Effector CD4-positive, alpha-beta T cell (primary cell): ENCODE measurements at places on chromosomes 3 and 15.

DNA sequence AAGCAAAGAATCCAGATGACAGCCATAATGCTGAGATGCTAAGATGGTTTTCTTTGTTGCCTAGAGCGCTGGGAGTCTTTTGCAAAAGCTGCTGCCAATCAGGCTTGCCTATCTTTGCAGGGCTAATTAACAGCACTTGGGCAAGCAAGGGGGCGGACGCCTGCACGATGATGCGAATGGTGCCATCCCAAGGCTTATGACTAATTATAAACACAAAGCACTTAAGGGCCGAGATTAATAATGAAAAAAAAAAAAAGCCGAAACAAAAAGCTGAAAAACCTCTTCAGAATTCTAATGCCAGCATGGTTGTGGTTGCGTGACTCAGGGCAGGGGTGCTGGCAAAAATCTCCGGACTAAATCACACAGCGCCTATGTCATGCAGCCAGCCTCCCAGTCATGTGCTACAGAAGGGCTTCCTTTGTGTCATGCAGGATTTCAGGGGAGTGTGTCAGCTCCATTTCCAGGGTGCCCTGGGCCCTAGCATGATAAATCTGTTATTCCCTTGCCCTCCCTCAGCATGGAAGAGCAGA, 185.0 kb upstream of the ANKRD28 start:
- no peak for DNase-seq

- DNase-seq, result no peak
Observed at GRCh38 chr3:117443014-117443413, 733.4 kb downstream of the TUSC7 start.

- no peak for DNase-seq
Observed at GRCh38 chr3:79264892-79265291, 502.9 kb downstream of the ROBO1 start.

GRCh38 chr15:81295486-81296121, 28.3 kb downstream of the STARD5 start:
- no peak for DNase-seq

DNA sequence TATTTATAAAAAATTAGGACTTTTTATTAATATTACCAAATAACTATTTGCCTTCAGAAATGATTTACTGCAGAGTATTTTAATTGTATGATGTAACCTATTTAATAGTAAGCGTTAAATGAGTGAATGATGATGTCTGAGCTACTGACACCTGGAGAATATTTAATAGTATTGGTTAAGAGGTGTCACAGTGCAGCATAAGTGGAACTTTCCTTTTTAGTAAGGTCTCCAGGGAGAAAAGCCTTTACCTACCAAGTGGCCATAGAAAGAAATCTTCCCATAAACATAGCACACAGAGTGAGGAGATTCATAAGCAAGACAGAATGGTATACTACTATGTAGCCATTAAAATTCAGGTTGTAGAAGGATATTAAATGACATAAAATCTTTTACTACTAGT, 441.7 kb downstream of the TBL1XR1 start:
- DNase-seq, result no peak

DNA sequence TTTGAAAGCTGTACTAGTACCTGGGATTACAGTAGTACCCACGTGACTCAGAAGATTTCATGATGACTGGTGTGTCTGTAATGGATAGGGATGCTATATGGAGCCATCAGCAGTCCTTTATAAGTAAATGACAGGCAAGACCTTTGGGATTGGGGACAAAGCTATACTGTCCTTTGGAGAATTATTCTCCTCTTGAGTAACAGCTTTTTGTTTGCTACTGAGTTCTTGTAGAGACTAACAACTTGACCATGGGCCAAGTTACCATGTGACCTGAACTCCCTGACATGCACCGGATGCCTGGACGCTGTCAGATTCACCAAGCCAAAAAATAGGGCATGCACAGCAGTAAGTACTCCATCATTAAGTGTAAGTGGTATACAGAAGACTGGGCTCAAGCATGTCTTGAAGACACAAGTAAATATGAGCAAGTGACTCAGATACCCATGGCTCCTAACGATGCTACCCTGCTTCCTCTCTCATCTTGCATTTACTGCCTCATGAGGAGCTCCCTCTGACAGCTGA, 12.9 kb downstream of the SEC11A start:
- DNase-seq, result no peak

DNA sequence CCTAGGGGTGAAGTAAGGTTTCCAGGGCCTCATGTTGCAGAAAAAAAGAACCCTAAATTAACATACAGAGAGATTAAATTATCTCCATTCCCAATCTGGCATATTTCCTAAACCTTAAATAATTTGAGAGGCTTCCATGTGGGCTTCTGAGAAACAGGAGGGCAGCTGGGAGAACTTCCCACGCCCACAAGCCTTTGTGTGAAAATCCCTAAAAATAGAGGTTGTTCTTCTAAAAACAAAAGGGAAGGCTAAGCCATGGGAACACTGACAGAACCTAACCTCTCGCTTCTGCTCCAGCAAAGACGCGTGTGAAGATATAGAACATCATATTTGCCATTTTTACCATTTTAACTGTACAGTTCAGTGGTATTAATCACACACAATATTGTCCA, 812 bp upstream of the SLC12A8 start:
- no peak for DNase-seq

DNA sequence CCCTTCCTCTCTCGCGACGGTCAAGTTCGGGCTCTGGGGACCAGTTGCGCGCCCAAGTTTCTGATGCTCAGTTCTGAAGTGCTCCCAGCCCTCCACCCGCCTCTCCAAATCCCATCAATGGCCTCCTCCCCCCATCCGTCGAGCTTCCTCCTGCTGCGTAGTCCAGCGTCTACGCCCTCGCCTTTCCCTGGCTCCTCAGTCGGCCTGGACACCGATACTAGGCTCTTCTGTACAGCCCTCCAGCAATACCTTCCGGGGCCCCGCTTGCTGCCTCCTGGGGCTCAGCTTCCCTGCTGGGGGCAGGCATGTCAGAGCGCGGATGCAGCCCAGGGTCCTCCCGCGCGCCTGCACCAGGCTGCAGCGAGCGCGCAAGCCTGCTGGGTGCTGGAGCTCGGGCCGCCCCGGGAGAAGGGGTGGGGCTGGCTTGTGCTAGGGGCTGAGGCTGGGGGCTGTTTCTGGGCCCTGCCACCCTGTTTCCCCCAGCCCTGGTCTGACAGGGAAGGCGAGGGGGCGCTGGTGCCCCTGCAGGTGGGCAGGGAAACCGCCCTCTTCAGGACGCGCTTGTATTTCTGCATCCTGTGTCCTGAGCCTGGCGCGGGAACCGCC, 353.3 kb upstream of the SUCLG2 start:
- DNase-seq, result no peak

DNA sequence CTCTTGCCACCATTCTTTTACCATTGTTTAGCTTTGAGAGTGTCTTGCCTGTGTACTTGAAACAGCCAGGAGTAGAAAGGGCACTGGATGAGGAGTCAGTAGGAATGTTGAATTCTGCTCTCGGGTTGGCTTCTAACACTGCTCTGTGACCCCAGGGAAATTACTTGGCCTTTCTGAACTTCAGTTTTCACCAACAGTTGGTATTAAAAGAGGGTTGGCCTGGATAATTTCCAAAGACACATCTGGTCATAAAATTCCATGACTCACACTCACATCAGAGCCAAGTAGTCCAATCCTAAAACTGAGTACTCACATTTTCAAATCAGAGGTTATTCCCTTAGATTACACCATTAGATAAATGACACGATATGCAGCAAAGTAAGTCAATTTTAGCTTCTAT, 141.6 kb downstream of the ECT2 start:
- no peak for DNase-seq

GRCh38 chr3:151171145-151171757, 31.8 kb downstream of the GPR171 start:
- DNase-seq, result peak; percentile 7

GRCh38 chr15:58043192-58043903, 22.2 kb downstream of the ALDH1A2 start:
- no peak for DNase-seq

DNA sequence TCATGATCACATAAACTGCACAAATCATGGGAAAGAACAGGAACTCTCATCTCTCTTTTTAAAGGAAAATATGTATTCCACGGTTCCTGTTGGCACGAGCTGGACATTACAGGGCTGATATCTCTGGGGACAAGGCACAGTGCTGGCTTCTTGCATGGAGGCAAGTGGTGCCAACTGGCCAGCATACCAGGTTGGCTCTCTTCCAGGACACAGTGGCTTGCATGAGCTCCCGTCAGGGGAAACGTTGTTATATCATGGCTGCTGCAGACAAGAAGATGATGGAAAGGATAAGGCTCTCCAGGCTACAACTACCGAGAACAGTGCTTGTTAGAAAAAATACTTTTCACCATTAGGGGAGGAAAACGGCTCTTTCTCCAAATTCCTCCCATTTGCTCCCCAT, 283.9 kb downstream of the RORA start:
- DNase-seq, result no peak

DNA sequence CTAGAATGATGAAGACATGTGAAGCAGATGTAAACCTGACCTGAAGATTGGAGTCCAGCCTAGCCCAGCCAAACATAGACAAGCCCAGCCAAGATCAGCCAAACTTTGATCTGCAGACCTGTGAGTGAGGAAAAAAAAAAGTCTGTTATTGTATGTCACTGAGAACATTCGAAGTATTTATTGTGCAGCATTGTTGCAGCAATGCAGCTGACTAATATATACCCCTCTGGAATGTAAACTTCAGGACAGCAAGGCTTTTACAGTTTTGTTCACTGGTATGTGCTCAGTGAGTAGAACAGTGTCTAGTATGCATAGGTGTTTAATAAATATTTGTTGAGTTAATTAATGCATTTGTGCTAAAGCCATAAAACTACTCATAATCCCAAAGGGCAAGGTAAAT, 23.4 kb downstream of the TMEM202 start:
- no peak for DNase-seq

- DNase-seq, result no peak
Observed at GRCh38 chr3:141380279-141380678, 12.0 kb downstream of the ZBTB38 start.

GRCh38 chr15:99167201-99167600, 62.3 kb downstream of the SYNM start:
- DNase-seq, result no peak

DNA sequence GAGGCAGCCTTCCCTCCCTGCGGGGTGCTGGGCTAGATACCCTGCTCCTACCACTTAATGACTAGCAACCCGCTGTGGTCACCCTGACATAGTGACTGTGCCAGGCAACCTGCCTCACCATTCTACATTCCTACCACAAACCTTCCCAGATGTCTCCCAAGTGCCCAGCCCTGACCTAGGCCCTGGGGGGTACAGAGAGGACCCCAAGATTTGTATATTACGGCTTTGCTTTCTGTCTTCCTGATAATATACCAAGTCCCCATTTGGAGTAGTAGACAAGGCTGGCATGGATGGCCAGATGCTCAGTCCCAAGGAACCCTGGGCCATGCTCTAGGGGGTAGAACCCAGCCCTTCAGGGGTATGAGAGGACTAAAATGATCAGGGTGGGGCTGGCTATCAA, 31.0 kb downstream of the ESYT3 start:
- DNase-seq, result no peak

- no peak for DNase-seq
Observed at GRCh38 chr15:23773093-23773492, 86.0 kb upstream of the NDN start.

- no peak for DNase-seq
Observed at GRCh38 chr3:73552700-73553099, 72.0 kb downstream of the PDZRN3 start.

- DNase-seq, result no peak
Observed at GRCh38 chr3:68866157-68866556, 66.2 kb downstream of the TAFA4 start.

GRCh38 chr15:57595011-57595866, 3.5 kb downstream of the MYZAP start:
- no peak for DNase-seq

- no peak for DNase-seq
Observed at GRCh38 chr15:36106640-36107335, 472.6 kb upstream of the CDIN1 start.

GRCh38 chr3:143220741-143221140, 101.2 kb downstream of the CHST2 start:
- no peak for DNase-seq

- no peak for DNase-seq
Observed at GRCh38 chr3:44060164-44060563, 181.5 kb upstream of the TOPAZ1 start.

GRCh38 chr3:14280326-14280725, 101.7 kb downstream of the LSM3 start:
- DNase-seq, result no peak

- no peak for DNase-seq
Observed at GRCh38 chr3:172270557-172271166, 177.6 kb downstream of the GHSR start.

DNA sequence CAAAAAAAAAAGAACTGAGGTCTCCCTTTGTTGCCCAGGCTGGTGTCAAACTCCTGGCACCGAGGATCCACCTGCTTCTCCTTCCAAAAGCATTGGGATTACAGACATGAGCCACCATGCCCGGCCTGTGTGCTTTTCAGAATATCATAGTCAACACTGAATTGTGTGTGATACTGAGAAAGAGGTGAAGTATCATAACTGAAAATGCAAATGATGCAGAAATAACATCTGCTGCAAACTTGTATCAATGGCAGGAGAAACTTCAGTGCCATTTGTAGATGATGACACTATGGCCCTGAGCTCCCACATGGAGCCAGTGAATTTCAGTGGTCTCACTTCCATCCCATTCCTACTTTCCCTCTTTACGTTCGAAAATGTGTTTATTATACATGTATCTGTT, 21.9 kb downstream of the IL12A start:
- DNase-seq, result no peak

DNA sequence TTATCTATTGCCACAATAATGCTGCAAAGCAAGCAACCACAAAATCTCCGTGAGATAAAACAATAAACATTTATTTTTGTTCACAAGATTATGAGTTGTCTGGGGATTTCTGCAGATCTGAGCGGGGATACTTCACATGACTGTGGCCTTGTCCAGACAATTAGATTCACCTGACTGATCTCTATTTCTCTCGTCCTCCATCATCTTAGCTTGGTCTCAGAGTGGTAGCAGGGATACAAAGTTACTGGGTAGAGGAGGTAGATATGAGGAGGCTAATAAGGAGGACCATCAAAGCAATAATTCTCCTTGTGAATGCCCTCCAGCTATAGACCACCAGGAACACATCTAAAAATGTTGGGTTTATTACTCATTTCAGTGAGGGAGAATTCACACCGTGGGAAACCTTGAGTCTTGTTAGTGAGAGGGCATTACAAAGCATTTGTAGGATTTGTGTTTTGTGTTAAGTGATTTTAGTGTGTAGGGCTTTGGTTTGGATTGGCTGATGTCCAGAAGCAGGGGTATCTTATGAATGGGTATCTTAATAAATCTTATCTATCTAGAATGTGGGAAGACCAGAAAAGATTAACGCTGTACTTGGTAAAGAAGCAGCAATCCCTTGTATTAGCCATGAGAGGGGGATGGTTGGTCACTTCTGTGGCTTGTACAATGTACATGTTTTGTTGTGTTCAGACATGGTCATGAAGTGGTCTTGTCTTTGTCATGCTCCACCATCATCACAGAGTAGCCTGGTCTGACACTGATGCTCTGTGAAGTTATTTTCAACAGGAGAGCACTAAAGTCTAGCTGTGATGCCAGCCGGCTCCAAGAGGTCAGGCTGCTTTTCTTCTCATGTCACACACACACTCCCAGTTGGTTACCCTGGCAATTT, 287.6 kb upstream of the STT3B start:
- no peak for DNase-seq
